Placental pericyte (primary cell): ENCODE measurements at places on chromosomes 6 and 20. TPM values are rescaled to one million over a fixed set of nuclear protein-coding genes. Genes with fewer than 3 reads are reported as not detected.

Gene RSPH4A
- 0.22 and 0.43 TPM in 2 replicates for total RNA-seq

Gene LY6G5C
- total RNA-seq, result 0.66 and 2.7 TPM in 2 replicates

Gene RUNX2
- total RNA-seq, result 9.0 and 18.3 TPM in 2 replicates

Gene MCHR2
- not detected in 2 replicates for total RNA-seq
